ENCODE measurements at places on chromosomes 5 and 9.

GRCh38 chr5:126398791-126399190, 24.4 kb upstream of the GRAMD2B start:
- DNase-seq, result no peak

GRCh38 chr9:112037281-112038016, 137.6 kb downstream of the SUSD1 start:
- no peak for DNase-seq

DNA sequence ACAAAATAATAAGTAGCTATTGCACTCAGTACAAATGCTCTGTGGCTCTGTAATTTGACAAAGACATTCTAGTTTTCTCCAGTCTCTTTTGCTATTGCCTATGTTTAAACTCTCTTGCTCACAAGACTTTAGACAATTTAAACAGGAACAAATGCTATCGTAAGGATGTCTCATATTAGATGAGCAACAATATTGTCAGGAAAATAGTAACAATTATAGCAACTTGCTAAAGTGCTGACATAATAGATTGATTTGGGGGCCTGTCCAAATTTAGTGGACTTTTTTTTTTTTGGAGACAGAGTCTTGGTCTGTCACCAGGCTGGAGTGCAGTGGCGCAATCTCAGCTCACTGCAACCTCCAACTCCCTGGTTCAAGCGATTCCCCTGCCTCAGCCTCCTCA, 11.8 kb downstream of the KIF2A start:
- DNase-seq, result no peak

- DNase-seq, result no peak
Observed at GRCh38 chr9:132583584-132584304, 1.3 kb downstream of the BARHL1 start.

- DNase-seq, result no peak
Observed at GRCh38 chr9:24793787-24794186, 248.1 kb upstream of the IZUMO3 start.

Measured in DMS79 treated with DMSO at 0.1 percent for 48 hours (cell line).